Gastrocnemius medialis (tissue), 4 donors: ENCODE measurements at places on chromosomes 6 and 20.

- DNase-seq: no peak
- H3K4me3 ChIP-seq: no peak overlapping the region
- H3K27ac ChIP-seq: no peak overlapping the region
Observed at GRCh38 chr6:140068801-140069200, 694.4 kb upstream of the CITED2 start.

GRCh38 chr20:49979030-49979832 lies 3.5 kb upstream of the SNAI1 start:
- H3K36me3 ChIP-seq: no peaks in the 10 kb centered on the region
- no peak for DNase-seq
- no peaks in the 10 kb centered on the region for H3K27me3 ChIP-seq
- H3K4me3 ChIP-seq: peak overlapping the region; percentile 53
- H3K4me1 ChIP-seq: peaks cover 21% of the 10 kb centered on the region

DNA sequence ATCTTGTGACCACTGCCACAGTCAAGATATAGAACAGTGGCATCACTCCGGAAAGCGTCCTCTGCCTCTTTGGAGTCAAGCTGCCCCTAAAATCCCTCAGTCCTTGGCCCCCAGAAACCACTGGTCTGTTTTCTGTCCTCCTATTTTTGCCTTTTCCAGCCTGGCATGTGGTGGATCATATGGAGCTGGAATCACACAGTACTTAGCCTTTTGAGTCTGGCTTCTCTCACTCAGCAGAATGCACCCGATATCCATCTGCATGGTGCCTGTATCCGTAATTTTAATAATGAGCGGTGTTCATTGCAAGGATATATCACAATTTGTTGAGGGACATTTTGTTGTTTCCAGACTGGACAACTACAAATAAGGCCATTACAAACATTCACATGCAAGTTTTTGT lies 49.0 kb upstream of the STX16 start:
- no peak overlapping the region for H3K27ac ChIP-seq
- DNase-seq: no peak
- H3K4me1 ChIP-seq: peaks cover 11% of the 10 kb centered on the region

GRCh38 chr6:42938428-42938796 lies 9.1 kb downstream of the CNPY3 start:
- no peaks in the 10 kb centered on the region for H3K27me3 ChIP-seq
- no peaks in the 10 kb centered on the region for H3K4me1 ChIP-seq
- H3K36me3 ChIP-seq: peaks cover 24% of the 10 kb centered on the region
- H3K4me3 ChIP-seq: no peak overlapping the region

DNA sequence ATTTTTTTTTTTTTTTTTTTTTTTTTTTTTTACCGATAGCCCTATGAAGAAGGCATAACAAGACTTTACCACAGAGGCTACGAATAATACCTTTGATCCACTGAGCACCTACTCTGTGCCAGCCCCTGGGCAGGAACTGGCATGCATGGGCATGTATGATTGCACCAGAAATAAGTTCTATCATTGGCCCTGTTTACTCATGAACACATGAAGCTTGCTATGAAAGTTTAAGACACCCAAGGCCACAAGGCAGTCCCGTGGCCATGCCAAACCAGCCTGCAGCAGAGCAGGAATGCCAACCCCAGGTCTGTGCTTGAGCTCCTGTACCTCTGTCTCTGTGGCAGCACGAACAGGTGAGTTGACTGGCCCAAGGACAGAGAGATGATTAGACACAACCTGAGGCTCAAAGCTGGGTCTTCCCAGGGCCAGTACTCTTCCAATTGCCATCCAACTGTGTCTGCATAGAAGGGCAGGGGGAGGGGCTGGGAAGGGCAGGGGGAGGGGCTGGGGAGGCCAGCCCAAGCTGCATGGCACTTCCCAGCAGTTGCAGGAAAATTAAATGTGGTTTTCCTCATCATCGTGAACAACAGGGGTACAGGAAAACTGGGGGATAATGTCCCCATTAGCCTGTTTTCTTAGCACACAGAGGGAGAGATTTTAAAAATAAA lies 63.5 kb downstream of the LRFN2 start:
- H3K36me3 ChIP-seq: no peaks in the 10 kb centered on the region
- no peak for DNase-seq
- no peaks in the 10 kb centered on the region for H3K4me1 ChIP-seq
- H3K27me3 ChIP-seq: no peaks in the 10 kb centered on the region
- no peak overlapping the region for H3K27ac ChIP-seq

DNA sequence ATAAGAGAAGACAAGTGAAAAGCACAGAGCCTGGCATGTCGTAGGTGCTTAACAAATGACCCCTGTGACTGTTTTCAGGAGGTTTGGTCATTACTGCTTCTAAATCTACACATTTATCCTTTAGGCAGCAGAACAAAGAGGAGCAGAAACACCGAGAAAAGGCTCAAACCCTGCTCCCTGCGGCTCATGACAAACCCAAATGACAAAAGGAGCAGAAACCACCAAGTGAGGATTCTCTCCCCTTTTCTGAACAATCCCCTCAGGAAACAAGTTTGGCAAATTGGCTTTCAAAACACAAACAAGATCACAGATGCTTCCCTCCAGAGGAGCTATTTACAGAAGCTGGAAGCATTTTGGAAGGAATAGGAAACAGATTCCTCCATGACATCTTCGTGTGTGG lies 15.8 kb upstream of the SIRPG start:
- no peaks in the 10 kb centered on the region for H3K4me1 ChIP-seq
- no peaks in the 10 kb centered on the region for H3K36me3 ChIP-seq
- no peak for DNase-seq
- no peak overlapping the region for H3K27ac ChIP-seq
- no peak overlapping the region for H3K4me3 ChIP-seq

DNA sequence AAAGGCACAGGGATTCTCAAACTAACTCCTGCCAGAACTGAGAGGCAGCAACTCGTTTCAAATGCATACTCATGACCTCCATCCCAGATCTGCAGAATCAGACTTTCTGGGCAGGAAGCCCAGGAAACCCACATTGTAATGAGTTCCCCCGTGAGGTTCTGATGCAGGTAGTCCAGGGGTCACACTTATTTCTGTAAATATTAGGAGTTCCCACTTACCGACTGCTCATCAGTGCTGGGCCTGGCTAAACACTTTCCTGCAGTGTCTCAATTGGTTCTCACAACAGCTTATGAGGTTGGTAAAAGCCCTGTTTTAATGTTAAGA lies 11.6 kb downstream of the DUSP15 start:
- peaks cover 42% of the 10 kb centered on the region for H3K27me3 ChIP-seq
- H3K4me1 ChIP-seq: peaks cover 13% of the 10 kb centered on the region
- H3K27ac ChIP-seq: no peak overlapping the region
- no peaks in the 10 kb centered on the region for H3K36me3 ChIP-seq

- no peak for DNase-seq
- peak overlapping the region; percentile 97 for H3K4me3 ChIP-seq
- H3K4me1 ChIP-seq: peaks cover 38% of the 10 kb centered on the region
- H3K27ac ChIP-seq: peak overlapping the region; percentile 25
- no peaks in the 10 kb centered on the region for H3K36me3 ChIP-seq
- H3K27me3 ChIP-seq: no peaks in the 10 kb centered on the region
Observed at GRCh38 chr6:18262702-18263417, 1.5 kb downstream of the DEK start.

DNA sequence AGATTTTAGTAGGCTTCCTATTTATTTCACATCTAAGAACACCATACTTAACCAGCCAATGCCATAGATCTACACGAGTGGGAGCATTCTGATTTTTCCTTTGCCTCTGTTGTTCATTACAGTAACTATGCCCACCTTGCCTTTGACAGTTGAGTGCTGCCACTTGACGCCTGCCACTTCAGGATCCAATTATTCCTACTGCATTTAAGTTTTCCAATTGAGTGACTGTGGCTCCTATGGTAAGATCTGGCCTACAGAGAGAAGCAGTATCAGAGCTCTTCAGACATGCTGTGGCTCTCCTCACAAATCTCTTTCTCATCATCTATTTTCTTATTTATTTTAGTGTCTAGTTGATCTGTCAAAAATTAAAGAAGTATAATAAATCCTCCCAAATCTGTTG lies 403.0 kb upstream of the SPTLC3 start:
- no peaks in the 10 kb centered on the region for H3K27me3 ChIP-seq
- H3K4me3 ChIP-seq: no peak overlapping the region
- no peak for DNase-seq
- H3K36me3 ChIP-seq: no peaks in the 10 kb centered on the region

- H3K4me1 ChIP-seq: peaks cover 9% of the 10 kb centered on the region
- no peaks in the 10 kb centered on the region for H3K27me3 ChIP-seq
- no peaks in the 10 kb centered on the region for H3K36me3 ChIP-seq
Observed at GRCh38 chr6:122730775-122731386, 48.6 kb upstream of the FABP7 start.

- no peak overlapping the region for H3K4me3 ChIP-seq
- H3K4me1 ChIP-seq: no peaks in the 10 kb centered on the region
- H3K36me3 ChIP-seq: no peaks in the 10 kb centered on the region
- no peaks in the 10 kb centered on the region for H3K27me3 ChIP-seq
- peak; percentile 47 for DNase-seq
Observed at GRCh38 chr6:42260972-42261371, 43.3 kb upstream of the MRPS10 start.

- no peaks in the 10 kb centered on the region for H3K36me3 ChIP-seq
- DNase-seq: no peak
- no peak overlapping the region for H3K4me3 ChIP-seq
- no peak overlapping the region for H3K27ac ChIP-seq
- peaks cover 14% of the 10 kb centered on the region for H3K4me1 ChIP-seq
Observed at GRCh38 chr6:72856801-72857200, 234.9 kb downstream of the KCNQ5 start.

- no peak overlapping the region for H3K4me3 ChIP-seq
- H3K27me3 ChIP-seq: no peaks in the 10 kb centered on the region
- no peak for DNase-seq
- H3K27ac ChIP-seq: peak overlapping the region; percentile 58
- no peaks in the 10 kb centered on the region for H3K36me3 ChIP-seq
Observed at GRCh38 chr20:34968042-34968775, 12.5 kb downstream of the MYH7B start.

DNA sequence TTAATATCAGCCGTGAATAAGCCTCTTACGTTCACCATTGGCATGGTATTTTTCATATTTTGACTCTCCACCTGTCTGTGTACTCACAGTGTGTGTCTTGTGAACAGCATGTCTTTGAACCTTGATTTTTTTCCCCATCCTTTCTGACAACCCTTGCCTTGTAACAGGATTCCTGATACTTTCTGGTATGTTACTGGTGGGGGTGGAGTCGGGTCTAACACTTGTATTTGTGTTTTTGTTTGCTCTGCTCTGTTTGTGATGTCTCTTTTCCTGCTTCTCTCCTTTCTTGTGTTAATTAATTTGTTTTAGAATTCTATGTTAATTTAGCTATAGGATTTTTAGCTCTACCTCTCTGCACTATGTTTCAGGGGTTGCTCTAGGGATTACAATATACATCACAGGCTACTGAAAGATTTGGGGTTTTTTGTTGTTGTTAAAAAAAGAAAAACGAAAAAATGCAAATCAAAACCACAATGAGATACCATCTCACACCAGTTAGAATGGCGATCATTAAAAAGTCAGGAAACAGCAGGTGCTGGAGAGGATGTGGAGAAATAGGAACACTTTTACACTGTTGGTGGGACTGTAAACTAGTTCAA lies 245.1 kb downstream of the CDH4 start:
- DNase-seq: no peak
- no peaks in the 10 kb centered on the region for H3K36me3 ChIP-seq
- no peak overlapping the region for H3K27ac ChIP-seq
- no peak overlapping the region for H3K4me3 ChIP-seq
- no peaks in the 10 kb centered on the region for H3K27me3 ChIP-seq

DNA sequence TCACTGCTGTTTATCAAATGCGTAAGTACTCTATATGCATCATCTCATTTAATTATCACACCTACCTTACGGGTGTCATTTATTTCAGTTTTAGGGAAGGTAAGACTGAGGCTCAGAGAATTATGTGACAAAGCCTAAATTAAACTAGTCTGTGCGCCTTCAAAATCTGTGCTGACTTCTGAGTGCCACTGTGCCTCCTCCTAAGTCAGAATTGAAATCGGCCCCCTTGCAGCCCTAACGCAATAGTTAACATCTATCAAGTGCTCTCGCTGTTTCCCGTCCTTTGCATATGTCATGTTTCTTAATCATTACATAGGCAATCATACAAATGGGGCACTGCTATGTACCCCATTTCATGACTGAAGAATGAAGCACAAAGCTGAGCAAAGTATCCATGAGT lies 79.0 kb upstream of the PDE10A start:
- H3K4me3 ChIP-seq: no peak overlapping the region
- H3K4me1 ChIP-seq: peaks cover 4% of the 10 kb centered on the region
- H3K27ac ChIP-seq: no peak overlapping the region
- no peak for DNase-seq
- H3K27me3 ChIP-seq: no peaks in the 10 kb centered on the region
- H3K36me3 ChIP-seq: no peaks in the 10 kb centered on the region

- H3K36me3 ChIP-seq: no peaks in the 10 kb centered on the region
- peaks cover 65% of the 10 kb centered on the region for H3K4me1 ChIP-seq
- no peak overlapping the region for H3K4me3 ChIP-seq
- no peaks in the 10 kb centered on the region for H3K27me3 ChIP-seq
- no peak for DNase-seq
Observed at GRCh38 chr6:134466771-134467525, 149.0 kb upstream of the SGK1 start.

- no peak overlapping the region for H3K4me3 ChIP-seq
- H3K27me3 ChIP-seq: no peaks in the 10 kb centered on the region
- H3K27ac ChIP-seq: no peak overlapping the region
- no peaks in the 10 kb centered on the region for H3K36me3 ChIP-seq
Observed at GRCh38 chr20:16664020-16664419, 65.8 kb upstream of the SNRPB2 start.

DNA sequence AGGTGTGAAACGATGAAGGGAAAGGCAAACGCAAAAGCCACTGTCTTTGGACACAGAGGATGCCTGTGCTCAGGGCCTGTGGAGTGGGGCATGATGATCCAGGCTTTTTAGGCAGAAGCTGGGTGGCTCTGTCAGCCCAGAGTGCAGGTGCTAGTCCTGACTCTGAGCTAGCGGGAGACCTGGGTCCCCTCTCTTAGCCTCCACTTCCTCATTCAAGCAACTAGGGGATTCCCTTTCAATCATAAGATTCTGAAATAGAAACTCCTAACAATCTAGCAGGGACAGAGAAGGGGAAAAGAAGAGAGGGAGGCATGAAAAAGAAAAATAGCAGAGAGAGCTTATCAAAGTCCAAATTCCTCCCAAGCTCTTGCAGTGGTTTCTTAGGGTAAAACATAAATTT lies 7.6 kb upstream of the HIVEP2 start:
- no peaks in the 10 kb centered on the region for H3K36me3 ChIP-seq
- H3K4me3 ChIP-seq: no peak overlapping the region
- peaks cover 5% of the 10 kb centered on the region for H3K4me1 ChIP-seq
- H3K27me3 ChIP-seq: no peaks in the 10 kb centered on the region
- no peak for DNase-seq
- no peak overlapping the region for H3K27ac ChIP-seq

GRCh38 chr6:107571354-107571753 lies 81.4 kb downstream of the SOBP start:
- no peak for DNase-seq
- no peak overlapping the region for H3K4me3 ChIP-seq
- no peaks in the 10 kb centered on the region for H3K4me1 ChIP-seq
- H3K36me3 ChIP-seq: no peaks in the 10 kb centered on the region
- H3K27ac ChIP-seq: no peak overlapping the region
